ENCODE measurements at places on chromosomes 7 and 10. TPM values are rescaled to one million over a fixed set of nuclear protein-coding genes. Genes with fewer than 3 reads are reported as not detected.

DNA sequence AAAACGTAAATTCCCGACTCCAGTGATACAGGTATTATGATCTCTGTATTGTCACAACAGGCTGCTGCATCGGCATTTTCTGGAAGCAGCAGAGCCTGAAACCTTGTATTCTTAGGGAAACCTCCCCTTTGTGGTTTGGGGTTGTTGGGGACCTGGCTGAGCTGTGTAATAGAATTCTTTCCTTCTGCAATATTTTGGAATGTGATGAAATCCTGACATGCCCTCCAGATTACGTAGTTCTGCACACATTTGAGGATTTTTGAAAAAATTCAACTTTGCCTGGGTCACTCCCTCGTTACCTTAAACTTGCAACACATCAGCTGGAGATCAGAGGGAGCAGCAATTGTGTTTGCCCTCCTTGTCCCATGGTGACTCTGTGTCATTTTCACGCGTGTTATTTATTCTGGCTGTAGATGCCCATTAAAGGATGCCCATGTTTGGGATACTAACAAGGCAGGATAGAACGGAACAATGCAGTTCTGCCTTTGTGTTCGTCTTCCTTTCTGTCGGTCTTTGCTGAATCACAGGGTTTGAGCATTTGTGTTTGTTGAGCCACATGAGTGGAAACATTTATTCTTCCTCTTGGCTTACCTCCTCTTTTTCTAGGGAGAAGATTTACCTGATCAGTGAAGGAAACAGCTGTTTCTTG is 181.7 kb downstream of the TCF7L2 start:
- DNase-seq, result no peak

Gene CHST12
- 29.6 TPM for total RNA-seq

Gene SMNDC1
- 5.1 TPM for total RNA-seq

DNA sequence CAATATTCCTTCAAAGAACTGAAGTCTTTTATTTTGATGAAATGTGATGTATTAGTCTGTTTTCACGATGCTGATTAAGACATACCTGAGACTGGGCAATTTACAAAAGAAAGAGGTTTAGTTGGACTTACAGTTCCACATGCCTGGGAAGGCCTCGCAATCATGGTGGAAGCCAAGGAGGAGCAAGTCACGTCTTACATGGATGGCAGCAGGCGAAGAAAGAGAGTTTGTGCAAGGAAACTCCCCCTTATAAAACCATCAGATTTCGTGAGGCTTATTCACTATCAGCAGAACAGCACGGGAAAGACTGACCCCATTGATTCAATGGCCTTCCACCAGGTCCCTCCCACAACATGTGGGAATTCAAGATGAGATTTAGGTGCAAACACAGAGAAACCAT is 750.3 kb upstream of the KCND2 start:
- no peak for DNase-seq

Gene OR2A1
- 0.27 TPM for total RNA-seq

DNA sequence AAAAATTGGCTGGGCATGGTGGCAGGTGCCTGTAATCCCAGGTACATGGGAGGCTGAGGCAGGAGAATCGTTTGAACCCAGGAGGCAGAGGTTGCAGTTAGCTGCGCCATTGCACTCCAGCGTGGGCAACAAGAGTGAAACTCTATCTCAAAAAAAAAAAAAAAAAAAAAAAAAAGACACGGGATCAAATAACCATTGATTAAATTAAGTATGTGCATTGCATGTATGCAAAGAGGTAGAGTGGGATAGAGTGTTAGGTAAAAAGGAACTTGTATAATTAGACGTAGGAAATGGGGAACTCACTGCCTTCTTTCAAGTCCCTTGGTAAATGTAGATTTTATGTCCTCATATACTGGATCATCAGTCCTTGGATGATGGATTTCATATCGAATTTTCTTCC is 13.1 kb downstream of the VCL start:
- no peak for DNase-seq

Gene C10orf120
- not detected for total RNA-seq

Measured in hematopoietic multipotent progenitor cell (in vitro differentiated cells).